Articular chondrocyte of knee joint (primary cell): ENCODE measurements at places on chromosomes 4 and X. TPM values are rescaled to one million over a fixed set of nuclear protein-coding genes. Genes with fewer than 3 reads are reported as not detected.

PDGFRA gene
- total RNA-seq, result 826 and 895 TPM in 2 replicates

TMEM271 gene
- total RNA-seq, result not detected in 2 replicates

PPBP gene
- not detected in 2 replicates for total RNA-seq

UNC5C gene
- total RNA-seq, result 1.3 and 2.5 TPM in 2 replicates

NDST4 gene
- not detected in 2 replicates for total RNA-seq

CTAG1A gene
- not detected in 2 replicates for total RNA-seq

YY2 gene
- total RNA-seq, result 1.8 and 2.5 TPM in 2 replicates

TEC gene
- total RNA-seq, result 0.91 and 1.8 TPM in 2 replicates

RADX gene
- total RNA-seq, result 0.26 and 1.1 TPM in 2 replicates

NAAA gene
- total RNA-seq, result 22.1 and 22.9 TPM in 2 replicates

BANK1 gene
- 3.1 and 3.4 TPM in 2 replicates for total RNA-seq

RAB40A gene
- 0.22 and 0.39 TPM in 2 replicates for total RNA-seq

TMEM144 gene
- total RNA-seq, result 9.4 and 11.8 TPM in 2 replicates

CABS1 gene
- total RNA-seq, result not detected in 2 replicates

CXCR3 gene
- not detected in 2 replicates for total RNA-seq

AMBN gene
- total RNA-seq, result not detected in 2 replicates

GYG2 gene
- total RNA-seq, result 1.5 and 3.8 TPM in 2 replicates

ART3 gene
- total RNA-seq, result not detected in 2 replicates

SH3RF1 gene
- 53.1 and 54.4 TPM in 2 replicates for total RNA-seq

C1QTNF7 gene
- 0.86 and 0.91 TPM in 2 replicates for total RNA-seq
